ENCODE measurements at places on chromosomes 11 and 22.

- DNase-seq = no peak
Observed at GRCh38 chr22:20536590-20537324, 29.3 kb downstream of the MED15 start.

GRCh38 chr11:66418168-66418985, 2.5 kb upstream of the NPAS4 start:
- peak; percentile 96 for DNase-seq

- DNase-seq = no peak
Observed at GRCh38 chr11:8987446-8987845, 16.4 kb downstream of the NRIP3 start.

DNA sequence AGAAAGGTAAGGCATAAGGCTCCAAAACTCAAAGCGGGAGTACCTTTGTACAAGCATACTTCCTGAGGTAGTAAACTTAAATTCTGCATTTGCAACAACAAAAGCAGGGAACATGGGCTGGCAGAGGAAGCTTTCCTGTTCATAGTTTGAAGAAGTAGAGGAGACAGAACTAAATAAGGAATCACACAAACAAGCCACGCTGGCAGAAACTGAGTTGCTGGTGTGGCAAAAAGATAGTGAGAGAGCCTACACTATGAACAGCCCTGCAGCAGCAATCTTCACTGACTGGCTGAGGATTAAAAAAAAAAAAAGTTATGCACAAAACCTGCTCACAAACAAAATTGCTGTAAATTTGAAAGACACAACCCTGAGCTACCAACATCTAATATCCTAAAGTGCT, 46.5 kb downstream of the FCHSD2 start:
- no peak for DNase-seq

GRCh38 chr22:23521441-23522113, 58.5 kb downstream of the IGLL1 start:
- peak; percentile 98 for DNase-seq

- DNase-seq = no peak
Observed at GRCh38 chr11:10474551-10474950, 19.5 kb downstream of the AMPD3 start.

- no peak for DNase-seq
Observed at GRCh38 chr11:45301537-45302246, 15.6 kb upstream of the SYT13 start.

DNA sequence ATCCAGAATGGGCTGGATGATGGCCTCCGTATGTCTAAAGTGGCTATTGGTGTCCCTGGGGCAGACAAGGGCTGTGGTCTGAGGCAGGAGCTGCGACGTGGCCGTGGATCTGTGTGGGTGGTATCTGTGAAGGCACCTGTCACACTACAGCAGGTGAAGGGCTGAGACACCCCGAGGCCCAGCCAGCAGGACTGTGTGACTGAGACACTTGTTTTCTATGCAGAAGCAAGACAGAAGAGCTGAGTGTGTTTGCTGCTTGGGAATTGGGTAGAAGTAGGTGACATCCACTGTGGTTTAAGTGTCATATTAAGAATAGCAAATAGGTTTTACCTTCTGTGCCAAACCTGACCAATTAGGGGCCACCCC, 35.0 kb downstream of the AMPD3 start:
- DNase-seq = no peak

DNA sequence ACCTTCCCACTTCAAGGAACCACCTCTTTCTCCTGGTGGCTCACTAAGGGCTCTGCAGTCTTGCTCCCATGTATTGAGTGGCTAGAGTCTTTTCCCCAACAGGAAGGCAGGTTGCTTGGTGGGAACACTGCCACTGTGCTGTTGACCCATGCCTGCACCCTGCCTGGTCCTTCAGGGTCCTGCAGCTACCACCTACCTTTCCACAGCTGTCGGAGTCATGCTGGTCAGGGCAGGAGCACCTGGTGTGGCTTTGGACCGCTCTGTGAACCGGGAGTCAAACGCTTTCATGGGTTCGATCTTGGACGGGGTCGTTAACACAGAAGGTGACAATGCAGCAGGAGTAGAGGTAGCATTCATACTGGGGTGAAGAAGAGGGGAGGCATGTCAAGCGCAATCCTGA, 56.1 kb downstream of the HIRA start:
- no peak for DNase-seq

DNA sequence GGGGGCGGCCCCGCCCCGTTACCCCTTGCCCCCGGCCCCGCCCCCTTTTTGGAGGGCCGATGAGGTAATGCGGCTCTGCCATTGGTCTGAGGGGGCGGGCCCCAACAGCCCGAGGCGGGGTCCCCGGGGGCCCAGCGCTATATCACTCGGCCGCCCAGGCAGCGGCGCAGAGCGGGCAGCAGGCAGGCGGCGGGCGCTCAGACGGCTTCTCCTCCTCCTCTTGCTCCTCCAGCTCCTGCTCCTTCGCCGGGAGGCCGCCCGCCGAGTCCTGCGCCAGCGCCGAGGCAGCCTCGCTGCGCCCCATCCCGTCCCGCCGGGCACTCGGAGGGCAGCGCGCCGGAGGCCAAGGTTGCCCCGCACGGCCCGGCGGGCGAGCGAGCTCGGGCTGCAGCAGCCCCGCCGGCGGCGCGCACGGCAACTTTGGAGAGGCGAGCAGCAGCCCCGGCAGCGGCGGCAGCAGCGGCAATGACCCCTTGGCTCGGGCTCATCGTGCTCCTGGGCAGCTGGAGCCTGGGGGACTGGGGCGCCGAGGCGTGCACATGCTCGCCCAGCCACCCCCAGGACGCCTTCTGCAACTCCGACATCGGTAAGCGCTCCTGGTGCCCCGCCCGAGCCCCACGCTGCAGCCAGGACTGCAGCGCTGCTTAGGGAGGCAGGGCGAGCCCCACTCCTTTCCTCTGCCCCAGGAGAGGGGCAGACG, at the start of gene TIMP3:
Gene TIMP3 (plus strand): TSS at position 169 of the 700 bp plus-strand sequence. CDS start 297 bp downstream, at position 466.
- peak; percentile 93 for DNase-seq

DNA sequence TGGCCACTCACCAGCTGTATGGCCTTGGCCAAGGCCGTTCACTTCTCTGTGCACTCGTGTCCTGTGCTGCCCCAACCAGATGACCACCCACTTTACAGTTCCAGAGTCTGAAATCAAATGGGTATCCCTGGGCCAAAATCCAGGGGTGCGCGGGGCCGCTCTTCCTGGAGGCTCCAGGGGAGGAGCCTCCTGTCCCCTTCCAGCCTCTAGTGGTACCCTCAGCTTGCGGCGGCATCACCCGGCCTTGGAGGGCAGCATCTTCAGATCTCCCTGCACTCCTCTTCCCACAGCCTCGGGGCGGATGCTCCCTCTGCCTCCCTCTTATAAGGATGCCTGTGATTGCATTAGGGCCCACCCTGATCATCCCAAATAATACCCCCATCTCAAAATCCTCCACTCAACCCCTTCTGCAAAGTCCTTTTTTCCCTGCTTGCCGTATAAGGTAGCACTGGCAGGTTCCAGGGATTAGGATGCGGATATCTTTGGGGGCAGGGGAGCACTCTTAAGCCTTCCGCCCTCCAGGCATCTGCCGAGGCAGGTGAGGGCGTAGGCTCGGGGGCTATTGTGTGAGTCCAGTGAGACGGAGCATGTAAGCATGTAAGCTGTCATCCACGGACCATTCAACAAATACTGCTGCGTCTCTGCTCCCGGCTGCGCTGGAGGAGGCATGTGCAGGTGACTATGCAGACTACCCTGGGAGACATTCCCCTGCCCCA, 24.4 kb upstream of the SHISAL1 start:
- DNase-seq = no peak

DNA sequence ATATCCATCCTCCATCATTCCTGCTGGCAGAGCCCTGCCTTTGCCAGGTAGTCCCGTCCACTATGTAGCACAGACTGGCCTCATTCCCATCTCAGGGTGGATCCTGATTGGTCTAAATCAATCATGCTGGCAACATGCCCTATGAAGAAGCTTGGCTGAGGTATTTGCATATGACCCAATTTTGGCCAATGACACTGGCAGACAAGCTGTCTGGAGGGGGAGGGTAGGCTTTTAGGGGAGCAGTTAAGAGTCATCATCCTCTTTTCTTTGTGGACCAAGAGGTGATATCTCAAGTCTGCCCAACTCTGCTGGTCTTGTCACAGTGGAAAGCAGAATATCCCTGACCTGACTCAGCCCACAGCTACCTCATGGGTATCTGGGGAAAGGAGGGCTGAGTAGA, 5.1 kb downstream of the CCDC89 start:
- no peak for DNase-seq

- no peak for DNase-seq
Observed at GRCh38 chr11:8690374-8691342, 8.1 kb downstream of the RPL27A start.

GRCh38 chr22:21563912-21564311, 3.6 kb upstream of the UBE2L3 start:
- no peak for DNase-seq

- DNase-seq = no peak
Observed at GRCh38 chr11:117980720-117981119, 5.5 kb upstream of the IL10RA start.

DNA sequence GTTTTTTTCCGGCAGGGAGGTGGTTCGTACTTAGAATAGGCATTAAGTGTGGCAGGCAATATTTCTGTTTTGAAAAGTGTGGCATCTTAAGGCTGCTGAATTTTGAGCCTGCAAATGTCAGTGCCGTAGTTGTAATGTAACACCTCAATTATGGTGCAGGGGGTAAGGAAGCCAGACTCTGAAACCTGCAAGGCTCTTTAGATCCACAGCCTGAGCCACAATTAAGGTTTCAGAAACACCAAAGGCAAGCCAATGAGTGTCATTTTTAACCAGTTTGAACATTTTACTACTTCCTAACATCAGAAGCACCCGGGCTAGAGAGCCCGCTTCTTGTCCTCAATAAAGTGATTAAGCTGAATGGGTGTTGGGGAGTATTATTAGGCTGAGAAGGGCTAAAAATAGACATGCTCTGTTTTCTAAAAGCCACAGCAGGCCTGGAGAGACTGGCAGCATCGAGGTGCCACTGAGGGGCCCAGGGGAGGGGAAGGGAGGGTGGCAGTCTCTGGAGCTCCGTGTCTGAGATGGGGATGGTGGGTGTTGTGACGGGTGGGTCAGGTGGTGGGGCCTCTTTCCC, 113.4 kb downstream of the ZBTB16 start:
- no peak for DNase-seq

GRCh38 chr11:132831272-132831671, 701.0 kb downstream of the OPCML start:
- DNase-seq = no peak

- no peak for DNase-seq
Observed at GRCh38 chr22:22698263-22698750, 53.9 kb downstream of the GGTLC2 start.

- DNase-seq = no peak
Observed at GRCh38 chr11:2163428-2163978, 2.5 kb upstream of the INS start.

DNA sequence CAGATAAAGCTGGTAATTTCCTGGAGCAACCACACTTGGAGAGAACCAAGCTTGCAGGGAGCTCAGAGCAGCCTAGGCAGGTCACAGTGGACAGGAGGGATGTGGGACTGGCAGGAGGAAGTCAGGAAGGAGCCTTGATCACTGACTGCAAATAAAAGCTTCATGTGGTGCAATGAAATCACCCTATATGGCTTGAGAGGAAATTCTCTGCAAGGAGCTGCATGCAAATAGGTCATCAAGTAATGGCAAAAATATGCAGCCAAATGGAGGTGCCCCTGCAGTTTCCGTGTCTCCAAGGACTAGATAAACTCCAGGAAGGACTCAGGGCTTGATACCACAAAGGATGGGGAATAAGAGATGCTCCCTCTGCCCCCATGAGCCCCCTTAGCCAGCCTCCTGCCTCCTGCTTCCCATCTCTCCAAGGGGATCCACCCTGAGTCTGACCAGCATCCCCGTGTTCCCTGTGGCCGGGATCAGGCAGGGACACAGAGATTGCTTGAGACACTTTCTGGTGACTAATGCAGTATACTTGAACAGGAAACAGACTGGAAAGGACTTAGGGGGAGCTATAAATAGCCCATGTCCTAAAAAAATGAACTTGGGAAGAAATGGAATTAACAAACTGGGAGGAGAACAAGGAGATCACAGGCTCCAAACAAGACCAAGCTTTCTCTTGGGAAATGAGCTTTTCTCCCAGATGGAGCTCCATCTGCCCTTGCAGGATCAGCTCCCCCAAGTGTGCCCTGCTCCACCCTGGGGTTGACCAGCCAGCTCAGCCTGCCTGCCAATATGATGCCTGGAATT, 23.9 kb upstream of the MICAL2 start:
- DNase-seq = peak; percentile 93

GRCh38 chr11:95322539-95322938, 91.5 kb upstream of the SESN3 start:
- DNase-seq = peak; percentile 55

DNA sequence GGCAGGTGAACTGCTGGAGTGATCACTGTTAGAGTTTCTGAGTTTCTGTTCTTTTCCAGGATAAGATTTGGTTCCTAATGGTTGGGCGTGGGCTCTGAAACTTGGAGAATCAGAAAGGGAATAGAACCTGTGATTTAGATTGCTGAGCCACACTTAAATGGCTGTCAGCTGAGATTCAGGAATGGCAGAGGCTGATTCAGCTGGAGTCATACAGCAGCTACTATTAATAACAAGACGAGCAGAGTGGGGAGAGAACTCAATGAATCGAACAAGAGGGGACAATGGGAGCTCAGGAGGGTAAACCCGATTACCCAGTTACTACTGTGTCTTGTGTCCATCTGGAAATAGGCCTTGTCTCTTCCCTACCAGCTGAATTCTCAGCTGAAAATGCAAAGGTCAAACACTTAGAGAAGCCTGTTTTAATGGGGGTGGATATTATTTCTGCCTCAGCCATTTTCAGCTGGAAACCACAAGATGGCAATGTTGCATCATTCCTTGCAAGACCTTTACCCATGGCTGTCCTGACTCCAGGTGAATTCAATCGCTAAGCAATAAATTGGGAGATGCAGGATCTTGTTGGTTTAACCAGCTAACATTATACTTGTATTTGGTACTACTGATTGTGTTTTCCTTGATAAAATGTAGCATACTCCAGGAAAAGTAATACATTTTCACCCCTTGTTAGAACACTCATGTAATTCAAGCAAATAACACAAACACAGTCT, 104.5 kb upstream of the RAG2 start:
- peak; percentile 73 for DNase-seq

GRCh38 chr22:49329636-49330035, 498.0 kb downstream of the BRD1 start:
- DNase-seq = no peak

DNA sequence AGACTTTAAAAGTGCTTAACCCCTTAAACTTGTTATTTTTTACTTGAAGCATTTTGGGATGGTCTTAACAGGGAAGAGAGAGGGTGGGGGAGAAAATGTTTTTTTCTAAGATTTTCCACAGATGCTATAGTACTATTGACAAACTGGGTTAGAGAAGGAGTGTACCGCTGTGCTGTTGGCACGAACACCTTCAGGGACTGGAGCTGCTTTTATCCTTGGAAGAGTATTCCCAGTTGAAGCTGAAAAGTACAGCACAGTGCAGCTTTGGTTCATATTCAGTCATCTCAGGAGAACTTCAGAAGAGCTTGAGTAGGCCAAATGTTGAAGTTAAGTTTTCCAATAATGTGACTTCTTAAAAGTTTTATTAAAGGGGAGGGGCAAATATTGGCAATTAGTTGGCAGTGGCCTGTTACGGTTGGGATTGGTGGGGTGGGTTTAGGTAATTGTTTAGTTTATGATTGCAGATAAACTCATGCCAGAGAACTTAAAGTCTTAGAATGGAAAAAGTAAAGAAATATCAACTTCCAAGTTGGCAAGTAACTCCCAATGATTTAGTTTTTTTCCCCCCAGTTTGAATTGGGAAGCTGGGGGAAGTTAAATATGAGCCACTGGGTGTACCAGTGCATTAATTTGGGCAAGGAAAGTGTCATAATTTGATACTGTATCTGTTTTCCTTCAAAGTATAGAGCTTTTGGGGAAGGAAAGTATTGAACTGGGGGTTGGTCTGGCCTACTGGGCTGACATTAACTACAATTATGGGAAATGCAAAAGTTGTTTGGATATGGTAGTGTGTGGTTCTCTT, 2.8 kb downstream of the MALAT1 start:
- DNase-seq = peak; percentile 54

- peak; percentile 74 for DNase-seq
Observed at GRCh38 chr11:94968334-94968958, 4.9 kb downstream of the CWC15 start.
